KBM-7 (cell line): ENCODE measurements at places on chromosomes 4 and X.

GRCh38 chrX:15579778-15580747 is 20.7 kb downstream of the ACE2 start:
- DNase-seq: no peak

DNA sequence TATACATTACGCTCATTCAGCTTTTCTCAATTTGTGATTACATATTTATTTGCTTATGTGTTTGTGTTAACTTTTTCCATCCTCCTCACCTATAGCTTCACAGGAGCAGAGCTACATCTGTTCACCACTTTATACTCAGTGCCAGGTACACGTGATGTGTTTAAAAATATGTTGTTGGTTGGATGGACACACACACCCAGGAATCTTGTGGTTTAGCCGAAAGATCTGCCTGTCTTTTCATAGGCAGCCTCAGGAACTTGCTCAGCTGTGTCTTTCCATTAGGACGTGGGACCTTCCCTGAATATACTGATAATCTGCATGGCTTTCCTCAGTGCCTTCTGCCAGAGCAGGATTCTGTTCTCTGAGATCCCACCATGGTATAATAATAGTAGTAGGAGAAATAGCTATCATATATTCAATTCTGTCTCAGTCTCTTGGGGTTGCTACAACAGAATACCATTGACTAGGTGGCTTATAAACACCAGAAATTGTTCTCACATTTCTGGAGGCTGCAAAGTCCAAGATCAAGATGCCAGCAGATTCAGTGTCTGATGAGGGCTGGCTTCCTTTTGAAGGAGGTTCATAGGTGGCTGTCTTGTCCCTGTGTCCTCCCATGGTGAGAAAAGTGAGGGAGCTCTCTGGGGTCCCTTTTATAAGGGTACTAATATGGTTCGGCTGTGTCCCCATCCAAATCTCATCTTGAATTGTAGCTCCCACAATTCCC is 50.0 kb upstream of the SOD3 start:
- no peak for DNase-seq

DNA sequence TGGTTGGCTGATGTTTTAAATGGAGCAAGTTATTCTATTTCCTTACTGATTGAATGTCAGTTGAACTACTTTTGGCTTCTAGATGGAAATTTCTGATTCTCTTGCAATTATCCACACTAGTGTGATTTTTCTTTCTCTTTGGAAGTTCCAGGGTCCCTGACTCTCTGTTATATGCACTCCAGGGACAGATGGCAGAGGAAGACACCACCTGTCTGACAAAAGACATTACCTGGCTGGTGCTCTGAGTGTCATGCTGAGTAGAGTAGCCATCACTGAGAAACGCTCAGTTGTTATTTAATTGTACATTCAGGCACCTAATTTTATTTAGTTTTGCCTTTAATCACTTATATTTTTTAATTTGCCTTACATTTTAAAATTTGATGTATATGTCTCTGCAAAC is 105.4 kb upstream of the TLL1 start:
- no peak for DNase-seq

GRCh38 chrX:108064613-108065012 is 19.7 kb downstream of the VSIG1 start:
- DNase-seq: no peak

DNA sequence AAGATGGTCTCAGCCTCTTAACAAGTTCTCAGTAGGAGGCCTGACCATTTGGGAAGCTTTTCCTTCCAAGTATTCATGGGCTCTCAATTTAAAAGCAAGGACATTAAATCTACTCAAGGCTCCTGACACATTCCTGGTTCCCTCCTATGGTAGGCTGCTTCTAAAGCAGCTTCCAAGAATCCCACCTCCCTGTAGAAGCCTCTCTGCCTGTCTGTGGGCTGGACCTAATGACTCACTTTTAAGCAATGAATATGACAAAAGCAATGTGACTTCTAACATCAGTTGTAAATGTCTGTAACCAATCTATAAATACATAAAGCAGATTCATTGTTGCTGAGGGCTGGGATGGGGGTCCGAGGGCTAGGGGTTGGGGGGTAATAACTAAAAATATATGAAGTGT is 99.5 kb upstream of the FAM9B start:
- no peak for DNase-seq

GRCh38 chr4:189232274-189232673 is 708.4 kb upstream of the FRG1 start:
- DNase-seq: no peak

- no peak for DNase-seq
Measured at GRCh38 chr4:109026588-109026987, 263.7 kb upstream of the ETNPPL start.

DNA sequence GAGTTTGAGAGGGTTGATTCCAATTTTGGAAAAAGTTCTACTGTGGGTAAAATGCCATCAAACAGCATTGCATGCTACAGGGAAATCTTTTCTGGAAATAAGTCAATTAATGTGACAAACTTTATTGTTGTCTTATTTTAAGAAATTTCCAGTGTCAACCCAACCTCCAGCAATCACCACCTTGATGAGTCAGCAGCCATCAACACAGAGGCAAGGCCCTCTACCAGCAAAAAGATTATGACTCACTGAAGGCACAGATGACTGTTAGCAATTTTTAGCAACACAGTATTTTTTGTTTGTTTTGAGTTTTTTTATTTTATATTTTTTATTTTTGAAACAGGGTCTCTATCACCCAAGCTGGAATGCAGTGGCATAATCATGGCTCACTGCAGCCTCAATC is 165.4 kb upstream of the C1QTNF7 start:
- no peak for DNase-seq

DNA sequence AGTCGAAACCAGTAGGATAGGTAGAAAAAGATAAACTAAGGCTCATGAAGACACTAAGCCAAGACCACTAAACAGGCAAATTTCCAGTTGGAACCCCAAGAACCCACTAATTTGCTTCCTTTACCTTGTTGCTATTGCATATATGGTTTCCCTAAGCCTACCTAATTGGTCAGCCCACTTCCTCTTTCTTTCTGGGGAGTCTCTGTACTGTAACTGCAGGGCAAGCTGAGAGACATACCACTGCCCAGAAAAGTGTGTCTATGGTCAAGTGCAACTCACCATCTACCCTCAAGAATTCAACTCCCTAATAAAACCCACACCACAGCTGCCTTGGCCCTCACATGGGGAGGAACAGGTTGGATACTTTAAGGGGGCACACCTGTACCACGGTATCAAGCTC is 28.6 kb downstream of the IDS start:
- peak; percentile 32 for DNase-seq

DNA sequence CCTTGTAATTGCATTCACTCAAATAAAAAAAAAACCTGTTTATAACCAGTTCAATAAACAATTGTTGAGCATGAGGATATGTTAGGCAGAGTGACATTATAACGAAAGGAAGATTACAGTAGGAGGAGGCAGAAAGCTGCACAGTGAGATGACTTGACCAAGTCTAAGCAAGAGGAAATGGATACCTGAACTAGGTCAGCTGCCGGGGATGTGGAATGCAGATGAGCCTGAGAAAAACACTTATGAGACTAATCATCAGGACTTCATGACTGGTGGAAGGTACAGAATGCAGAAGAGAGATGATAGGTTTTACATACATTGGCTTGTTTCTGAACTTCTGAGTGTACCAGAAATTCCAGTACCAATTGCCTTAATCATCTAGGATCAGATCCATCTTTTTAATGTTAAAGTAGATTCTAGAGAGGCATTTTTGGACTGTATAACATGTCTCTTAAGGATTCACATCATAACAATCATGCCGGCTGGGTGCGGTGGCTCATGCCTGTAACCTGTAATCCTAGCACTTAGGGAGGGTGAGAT is 208.1 kb upstream of the PPP3CA start:
- DNase-seq: no peak

DNA sequence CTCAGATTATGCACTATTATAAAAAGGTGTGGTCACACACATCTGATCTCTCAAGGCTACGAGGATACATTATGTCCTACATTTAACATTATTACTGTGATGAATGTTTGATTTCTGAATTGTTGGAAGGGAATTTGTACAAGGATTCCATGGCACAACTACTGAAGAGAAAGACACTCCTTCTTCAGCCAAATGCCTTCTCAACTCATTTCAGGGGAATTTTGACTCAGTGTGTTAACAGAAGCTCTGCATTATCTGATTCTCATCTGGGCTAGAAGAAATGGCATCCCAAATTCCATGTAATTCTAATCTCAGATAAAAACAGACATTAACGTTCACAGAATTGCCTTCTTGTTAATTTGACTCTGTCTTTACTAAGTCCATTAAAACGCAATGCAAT is 477.7 kb downstream of the PDGFC start:
- DNase-seq: no peak

DNA sequence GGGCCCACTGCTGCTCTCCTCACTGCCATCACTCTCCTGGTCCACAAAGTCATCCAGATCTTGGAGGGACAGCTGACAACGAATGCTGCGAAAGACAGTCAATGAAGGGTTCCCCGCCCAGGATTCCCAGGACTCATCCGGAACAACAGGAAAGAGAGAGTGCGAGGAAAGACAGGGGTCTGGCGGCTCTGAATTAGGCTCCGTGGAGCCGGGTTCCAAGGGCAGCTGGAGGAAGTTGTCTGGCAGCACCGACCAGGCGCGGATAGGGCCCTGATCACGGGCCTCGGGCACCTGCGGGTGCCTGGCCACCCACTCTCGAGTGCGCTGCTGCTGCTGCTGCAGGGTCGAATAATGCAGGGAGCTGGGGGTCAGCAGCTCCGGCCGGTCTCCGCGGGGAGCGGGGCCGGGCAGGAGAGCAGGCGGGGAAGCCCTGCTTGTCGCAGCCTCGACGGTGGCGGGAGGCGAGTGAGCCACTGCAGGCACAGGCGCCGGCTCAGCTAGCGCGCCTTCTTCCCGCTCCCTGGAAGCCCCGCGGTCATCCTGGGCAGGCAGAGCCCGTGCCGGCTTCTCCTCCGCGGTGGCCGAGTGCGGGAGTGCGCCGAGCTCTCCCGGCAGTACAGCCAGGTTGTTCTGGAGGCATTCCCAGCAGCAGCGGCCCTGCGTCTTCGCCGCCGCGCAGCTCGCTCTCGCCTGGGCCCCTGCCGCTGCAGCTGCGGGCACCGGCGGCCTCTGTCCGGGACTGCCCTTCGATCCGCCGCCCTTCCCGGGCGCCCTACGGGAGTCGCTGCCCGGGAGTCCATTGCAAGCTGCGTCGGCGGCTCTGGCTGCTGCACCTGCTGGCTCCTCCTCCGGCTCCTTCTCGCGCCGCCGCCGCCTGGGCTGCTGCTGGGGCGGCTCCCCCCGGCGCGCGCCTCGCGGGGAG is 1.1 kb downstream of the SOWAHB start:
- DNase-seq: peak; percentile 12

GRCh38 chr4:104896660-104897645 is 249.7 kb upstream of the TET2 start:
- DNase-seq: no peak

DNA sequence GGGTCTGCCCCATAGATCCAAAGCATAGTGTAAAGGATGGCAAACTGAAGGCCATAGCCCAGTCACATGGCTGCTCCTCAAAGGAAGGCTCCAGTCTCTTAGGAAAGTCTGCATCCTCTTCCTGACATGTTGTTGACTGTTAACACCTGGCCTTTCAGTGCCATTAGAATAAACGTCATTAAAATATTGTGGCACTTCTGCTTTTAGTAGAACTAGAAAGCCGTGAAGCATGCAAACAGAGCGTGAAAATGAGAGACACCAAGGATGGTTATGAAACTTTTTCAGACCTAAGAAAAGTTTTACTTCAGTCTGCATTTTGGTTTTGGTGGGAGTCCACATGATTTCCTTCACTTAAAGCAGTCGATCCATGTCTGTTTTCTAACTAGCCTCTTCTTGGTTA is 41.1 kb upstream of the AFF2 start:
- DNase-seq: no peak
